ENCODE measurements at places on chromosomes 4 and X.

- DNase-seq, result no peak
Measured at GRCh38 chr4:4437798-4438470, 51.0 kb downstream of the NSG1 start.

- peak; percentile 71 for DNase-seq
Measured at GRCh38 chr4:48173056-48173991, 39.3 kb upstream of the TXK start.

- no peak for DNase-seq
Measured at GRCh38 chr4:113973345-113973744, 6.1 kb downstream of the ARSJ start.

- no peak for DNase-seq
Measured at GRCh38 chr4:113678641-113679040, 82.9 kb downstream of the CAMK2D start.

DNA sequence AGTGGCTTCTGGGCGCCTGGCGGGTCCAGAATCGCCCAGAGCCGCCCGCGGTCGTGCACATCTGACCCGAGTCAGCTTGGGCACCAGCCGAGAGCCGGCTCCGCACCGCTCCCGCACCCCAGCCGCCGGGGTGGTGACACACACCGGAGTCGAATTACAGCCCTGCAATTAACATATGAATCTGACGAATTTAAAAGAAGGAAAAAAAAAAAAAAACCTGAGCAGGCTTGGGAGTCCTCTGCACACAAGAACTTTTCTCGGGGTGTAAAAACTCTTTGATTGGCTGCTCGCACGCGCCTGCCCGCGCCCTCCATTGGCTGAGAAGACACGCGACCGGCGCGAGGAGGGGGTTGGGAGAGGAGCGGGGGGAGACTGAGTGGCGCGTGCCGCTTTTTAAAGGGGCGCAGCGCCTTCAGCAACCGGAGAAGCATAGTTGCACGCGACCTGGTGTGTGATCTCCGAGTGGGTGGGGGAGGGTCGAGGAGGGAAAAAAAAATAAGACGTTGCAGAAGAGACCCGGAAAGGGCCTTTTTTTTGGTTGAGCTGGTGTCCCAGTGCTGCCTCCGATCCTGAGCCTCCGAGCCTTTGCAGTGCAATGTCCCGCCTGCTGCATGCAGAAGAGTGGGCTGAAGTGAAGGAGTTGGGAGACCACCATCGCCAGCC lies at the start of gene ATOH1:
ATOH1 (plus strand) TSS at position 422 of the 663 bp plus-strand sequence; CDS start at position 596, 174 bp downstream.
- no peak for DNase-seq

GRCh38 chrX:40061005-40061404 lies 36.8 kb downstream of the BCOR start:
- DNase-seq, result no peak

DNA sequence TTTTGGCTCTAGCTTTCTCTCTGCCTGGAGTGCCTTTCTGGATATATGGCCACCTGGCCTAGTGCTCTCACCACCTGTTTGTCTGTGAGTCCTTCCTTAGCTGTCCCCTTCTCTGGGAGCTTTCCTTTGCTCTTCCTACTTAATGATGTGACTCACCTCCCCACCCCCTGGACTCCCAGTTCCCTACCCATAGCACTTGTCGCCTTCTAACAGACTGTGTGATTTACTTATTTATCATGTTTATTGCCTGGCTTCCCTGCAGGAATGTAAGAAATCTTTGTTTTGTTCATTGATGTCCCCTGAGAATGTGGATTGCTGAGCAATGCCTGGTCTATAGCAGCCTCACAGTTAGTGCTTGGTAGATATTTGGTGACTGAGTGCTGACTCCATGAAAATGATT lies 18.9 kb downstream of the ADD1 start:
- peak; percentile 36 for DNase-seq

GRCh38 chr4:165398570-165398969 lies 19.8 kb downstream of the CPE start:
- no peak for DNase-seq

DNA sequence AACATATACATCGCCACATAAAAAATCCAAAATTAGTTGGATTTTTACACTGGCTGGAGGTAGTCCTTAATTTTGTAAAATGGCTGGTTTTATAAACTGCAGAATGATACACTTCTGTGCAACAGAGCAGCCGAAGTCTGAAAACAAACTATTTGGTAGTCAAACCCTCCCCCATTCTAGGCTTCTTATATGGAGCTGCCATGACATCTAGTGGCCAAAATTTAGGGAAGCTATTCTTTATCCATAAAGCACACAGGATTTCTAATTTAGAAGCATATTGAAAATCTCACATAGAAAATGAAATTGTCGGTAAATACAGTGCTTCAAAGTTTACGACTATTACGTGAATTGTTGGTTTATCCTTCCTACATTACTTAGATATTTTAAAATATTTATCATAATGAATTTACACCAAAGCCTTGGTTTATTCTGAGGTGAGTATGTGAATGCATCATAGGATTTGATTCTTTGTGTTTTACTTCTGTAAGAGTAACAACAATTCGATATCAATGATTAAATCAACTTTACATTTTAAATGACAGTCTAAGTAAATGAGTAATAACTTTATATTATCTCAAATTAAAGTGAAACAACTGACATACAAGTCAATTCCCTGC lies 113.4 kb upstream of the FAM241A start:
- peak; percentile 76 for DNase-seq

Measured in suppressor macrophage (primary cell).